ENCODE measurements at places on chromosomes 5 and 9. TPM values are rescaled to one million over a fixed set of nuclear protein-coding genes. Genes with fewer than 3 reads are reported as not detected.

- no peak for DNase-seq
Observed at GRCh38 chr5:178340187-178340586, 107.6 kb upstream of the PHYKPL start.

DNA sequence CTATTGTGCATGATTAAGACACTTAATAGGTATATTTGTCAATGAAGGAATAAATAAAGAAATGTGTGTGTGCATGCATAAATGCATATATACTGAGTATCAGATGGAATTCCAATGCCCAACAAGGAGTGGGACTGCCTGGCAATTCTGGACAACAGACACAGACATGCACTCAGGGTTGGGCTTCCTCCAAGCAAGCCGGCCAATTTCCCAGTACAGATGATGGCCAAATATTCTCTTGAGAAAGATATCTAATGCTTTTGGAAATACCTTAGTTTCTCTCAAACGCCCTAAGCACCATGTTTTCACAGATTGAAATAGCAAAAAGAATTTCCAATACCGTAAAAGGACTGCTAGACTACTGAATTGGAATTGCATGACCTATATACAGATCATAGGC lies 11.1 kb downstream of the FTMT start:
- DNase-seq: no peak

FAM153A gene
- 0.20 TPM for polyA plus RNA-seq

RANBP3L gene
- 8.7 TPM for polyA plus RNA-seq

DNA sequence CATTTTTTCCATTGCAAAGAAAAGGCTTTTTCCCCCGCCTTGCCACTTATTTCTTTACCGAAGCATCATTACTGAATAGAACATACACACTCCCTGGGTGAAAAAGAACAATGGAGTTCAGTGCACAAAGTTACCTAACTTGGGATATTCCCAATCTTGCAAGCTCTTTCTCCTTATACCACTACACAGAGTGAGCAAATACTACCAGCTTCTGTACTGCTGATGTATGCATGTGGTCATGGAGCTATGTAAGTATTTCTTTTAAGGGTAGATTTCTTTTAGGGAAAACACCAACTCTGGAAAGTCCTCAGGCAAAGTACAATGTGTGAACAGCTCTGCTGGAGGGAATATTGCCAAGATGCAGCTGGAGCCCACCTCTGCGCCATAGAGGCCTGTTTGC lies 81.1 kb downstream of the AOPEP start:
- DNase-seq: no peak

ARHGEF39 gene
- polyA plus RNA-seq: 10.0 TPM

DNA sequence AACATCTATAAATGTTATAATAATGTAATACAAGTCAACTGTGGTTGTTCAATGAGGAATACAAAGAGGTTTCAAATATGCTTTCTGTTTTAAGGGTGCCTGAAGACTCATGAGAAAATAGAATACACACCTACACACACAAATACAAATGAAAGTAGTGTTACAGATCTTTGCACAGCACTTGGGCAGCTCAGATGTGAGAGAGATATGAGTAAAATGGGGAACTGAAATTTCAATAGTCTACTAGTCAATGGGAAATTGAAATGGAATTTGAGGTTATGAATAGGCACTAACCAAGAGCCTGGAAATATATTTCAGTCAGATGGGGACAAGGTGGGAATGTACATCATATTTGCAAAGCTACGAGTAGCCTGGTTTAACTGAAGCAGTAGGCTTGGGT lies 96.6 kb downstream of the ISL1 start:
- no peak for DNase-seq

Data from renal cortex interstitium (tissue), 15 donors.